M059J (cell line): ENCODE measurements at places on chromosomes 4 and X.

DNA sequence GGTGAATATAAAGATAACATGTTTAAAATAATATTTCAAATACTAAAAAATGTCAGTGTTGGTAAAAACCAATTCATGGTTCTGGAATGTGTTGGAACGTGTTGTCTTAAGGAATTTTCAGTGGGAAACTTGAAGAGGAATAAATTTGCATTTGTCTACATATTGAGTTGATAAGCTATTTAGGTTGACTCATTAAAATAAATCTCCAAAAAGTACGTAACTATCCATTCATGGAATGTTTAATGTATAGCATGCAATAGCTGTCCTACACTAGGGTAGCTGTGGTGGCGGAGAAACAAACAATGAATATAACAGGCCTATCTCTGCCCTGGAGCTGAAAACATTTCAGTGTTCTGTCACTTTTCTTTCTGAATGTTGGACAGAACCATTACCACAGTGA is 20.3 kb downstream of the SHISA3 start:
- DNase-seq, result no peak

- DNase-seq, result no peak
Observed at GRCh38 chr4:25310066-25310802, 2.3 kb upstream of the ZCCHC4 start.

DNA sequence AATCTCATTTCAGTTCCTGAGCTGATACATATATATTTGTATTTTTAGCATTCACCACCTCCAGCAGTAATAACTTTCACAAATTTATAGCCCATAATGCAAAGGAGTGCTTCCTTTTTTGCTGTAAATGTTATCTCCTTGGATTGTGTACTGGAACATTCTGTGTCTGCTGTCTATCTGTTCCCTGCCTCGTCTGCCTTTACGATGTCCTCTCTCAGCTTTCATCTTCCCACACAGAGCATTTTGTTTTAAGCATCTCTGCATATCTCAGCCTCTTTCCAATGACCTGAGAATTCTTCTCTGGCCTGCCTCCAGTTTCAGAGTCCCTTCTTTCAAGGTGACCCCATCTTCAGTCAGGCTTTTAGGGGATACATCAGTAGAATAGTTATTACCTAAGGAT is 43.1 kb downstream of the GYG2 start:
- DNase-seq, result no peak

DNA sequence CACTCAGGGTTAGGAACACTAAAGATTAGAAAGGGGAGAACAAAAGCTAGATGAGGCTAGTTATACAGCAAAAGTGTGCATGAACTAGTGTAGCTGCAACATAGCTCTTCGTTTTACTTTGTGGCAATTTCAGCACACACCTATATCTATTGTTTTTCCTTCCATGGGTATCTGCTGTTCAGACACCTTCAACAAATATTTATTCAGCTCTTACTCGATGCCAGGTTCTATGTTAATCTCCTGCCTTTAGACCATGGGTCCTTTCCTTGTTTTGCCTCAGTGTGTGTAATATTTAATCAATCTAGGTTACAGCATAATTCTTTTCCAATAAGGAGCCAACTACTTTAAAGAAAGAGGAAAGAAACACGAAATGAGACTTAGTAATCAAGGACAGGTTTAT is 10.4 kb upstream of the FAM9A start:
- no peak for DNase-seq

DNA sequence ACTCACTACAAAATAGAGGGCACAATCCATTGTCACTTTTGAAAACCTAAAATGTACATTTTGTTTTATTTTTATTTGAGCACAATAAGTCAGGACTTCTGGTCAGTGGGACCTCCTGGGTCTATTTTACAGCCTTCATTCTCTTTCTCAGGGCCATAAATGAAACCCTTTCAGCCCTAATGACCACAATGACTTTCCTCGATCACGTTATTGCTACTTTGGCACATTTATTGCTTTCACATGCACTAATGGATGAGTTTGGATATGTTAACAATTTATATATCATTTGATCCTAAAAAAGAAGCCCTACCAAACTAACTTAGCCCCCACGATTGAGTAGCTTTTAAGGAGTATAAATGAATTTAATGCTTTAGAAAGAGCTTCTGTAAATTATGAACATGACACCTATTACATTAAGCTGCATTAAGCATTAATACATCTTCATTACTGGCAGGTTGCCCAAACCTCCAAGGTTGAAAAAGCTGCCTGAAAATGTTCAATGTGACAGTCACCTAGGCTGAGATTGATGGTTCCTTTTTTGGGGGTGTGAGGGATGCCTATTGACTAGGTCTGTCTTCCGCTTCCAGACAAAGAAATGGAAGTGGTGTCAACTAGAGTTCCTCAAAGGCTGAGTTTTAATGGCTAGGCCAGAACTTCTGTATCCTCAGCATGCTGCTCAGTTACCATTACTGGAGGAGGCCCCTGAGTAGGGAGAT is 296.4 kb downstream of the GPAT3 start:
- DNase-seq, result no peak

- peak; percentile 75 for DNase-seq
Observed at GRCh38 chr4:176735300-176735699, 57.4 kb downstream of the VEGFC start.

DNA sequence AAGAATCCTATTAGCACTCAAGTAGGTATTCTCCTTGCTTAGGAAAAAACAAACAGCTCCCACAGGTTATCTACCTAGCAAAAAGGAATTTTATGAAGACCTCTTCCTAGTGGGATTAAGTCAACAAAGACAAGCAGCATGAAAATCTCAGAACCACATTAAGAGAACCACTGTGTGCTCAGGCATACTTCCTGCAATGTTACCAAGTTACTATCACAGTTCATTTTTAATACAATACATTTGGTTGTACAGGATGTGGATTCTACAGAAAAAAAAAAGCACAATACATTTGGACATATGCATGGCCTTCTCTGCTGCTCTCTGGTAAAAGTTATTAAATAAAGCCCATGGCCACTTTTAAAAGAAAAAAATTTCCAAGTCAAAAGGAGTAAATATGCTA is 193.7 kb downstream of the PPP3CA start:
- no peak for DNase-seq

- DNase-seq, result no peak
Observed at GRCh38 chr4:67910585-67910905, 26.7 kb upstream of the TMPRSS11D start.

GRCh38 chr4:101008503-101008902 is 338.8 kb downstream of the PPP3CA start:
- no peak for DNase-seq

GRCh38 chrX:57586360-57586759 is 5.5 kb upstream of the ZXDB start:
- DNase-seq, result no peak

GRCh38 chrX:155148724-155149537 is 67.3 kb upstream of the VBP1 start:
- DNase-seq, result peak; percentile 31

- no peak for DNase-seq
Observed at GRCh38 chr4:115671581-115671980, 558.2 kb upstream of the NDST4 start.

GRCh38 chrX:3807906-3808305 is 94.5 kb upstream of the PRKX start:
- DNase-seq, result no peak

GRCh38 chr4:184099535-184099966 is 118.1 kb downstream of the ENPP6 start:
- DNase-seq, result no peak

DNA sequence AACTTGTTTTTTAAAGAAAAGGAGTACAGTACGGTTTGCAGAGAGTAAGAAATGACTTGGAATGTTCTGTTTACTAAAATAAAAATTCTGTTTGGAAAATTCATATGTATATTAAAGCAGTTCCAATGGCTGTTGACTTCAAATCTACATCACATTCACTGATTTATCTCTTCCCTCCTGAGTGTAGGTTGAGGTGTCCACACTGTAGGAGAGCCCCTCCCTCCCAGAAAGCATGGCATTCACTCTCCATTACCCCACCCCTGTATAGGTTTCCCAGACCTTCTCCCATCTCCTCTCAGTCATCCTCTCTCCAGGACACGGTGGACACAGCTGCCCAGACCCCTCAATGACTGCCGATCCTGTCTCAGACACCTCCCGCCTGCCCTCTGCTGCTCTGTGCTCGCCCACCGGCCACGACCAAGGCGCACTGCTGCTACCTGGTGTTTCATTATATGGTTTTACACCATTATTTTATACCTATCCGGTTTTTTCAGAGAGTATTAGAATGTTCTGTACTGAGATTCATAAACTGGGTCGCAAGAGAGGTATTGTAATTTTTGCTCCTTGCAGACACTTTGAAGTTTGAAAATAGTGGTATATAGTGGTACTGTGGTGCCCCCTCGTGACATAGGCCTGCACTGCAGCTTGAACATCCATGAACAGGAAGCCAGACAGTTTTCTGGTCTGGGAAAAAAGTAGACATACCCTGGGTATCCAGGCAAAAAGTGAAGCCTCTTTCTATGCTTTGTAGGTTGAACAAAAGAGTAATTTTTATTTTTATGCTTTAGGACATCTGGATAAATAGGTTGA is 38.8 kb upstream of the BEX4 start:
- peak; percentile 58 for DNase-seq
